ENCODE measurements at places on chromosomes 6 and 20. TPM values are rescaled to one million over a fixed set of nuclear protein-coding genes. Genes with fewer than 3 reads are reported as not detected.

Gene MUC22
- 0.03 TPM for total RNA-seq

Gene FRMD1
- total RNA-seq = 0.02 TPM

Gene CGA
- total RNA-seq = 0.21 TPM

Gene ESR1
- not detected for total RNA-seq

Gene DST
- total RNA-seq = 61.2 TPM
